ENCODE measurements at places on chromosomes 4 and X.

DNA sequence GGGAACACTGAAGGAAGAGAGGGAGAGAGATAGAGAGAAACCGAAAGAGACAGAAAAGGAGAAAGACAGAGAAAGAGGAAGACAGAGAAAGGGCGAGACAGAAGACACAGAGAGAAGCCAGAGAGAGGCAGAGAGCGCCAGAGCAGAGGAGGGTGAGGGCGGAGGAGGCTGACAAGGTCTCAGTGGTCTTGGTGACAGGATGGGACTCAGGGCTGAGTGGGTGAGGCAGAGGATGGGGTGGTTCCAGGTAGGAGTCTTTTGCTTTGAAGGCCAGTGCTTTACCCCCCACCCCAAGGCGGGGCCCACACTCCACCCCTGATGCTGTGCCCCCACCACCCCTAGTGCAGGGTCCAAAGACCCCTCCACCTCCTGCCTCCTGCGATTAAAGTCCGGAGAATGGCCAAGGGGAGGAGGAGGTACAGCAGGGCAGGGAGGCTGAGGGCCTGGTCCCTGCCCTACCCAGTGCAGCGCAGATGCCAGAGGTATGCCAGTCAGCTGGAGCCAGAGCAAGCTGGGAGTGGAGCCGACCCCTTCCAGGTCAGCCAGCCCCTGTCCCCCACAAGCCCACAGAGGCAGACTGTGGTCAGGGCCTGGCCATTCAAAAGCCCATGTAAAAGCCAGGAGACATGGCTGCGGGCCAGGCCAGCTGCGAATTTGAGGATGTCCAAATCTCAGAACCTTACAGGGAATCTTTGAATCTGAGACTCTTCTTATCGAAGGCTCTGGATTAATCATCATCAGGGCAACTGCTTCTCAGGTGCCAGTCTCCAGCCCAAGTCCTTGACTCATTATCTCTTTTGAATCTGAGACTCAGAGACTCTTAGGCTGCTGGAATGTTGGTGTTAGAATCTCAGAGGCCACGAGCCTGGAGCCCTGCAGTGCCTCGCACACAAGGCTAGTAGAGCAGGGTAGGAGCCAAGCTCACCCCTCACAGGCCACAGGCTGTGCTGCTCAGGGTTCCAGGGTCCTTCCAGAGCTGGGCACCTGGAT lies 758 bp downstream of the IQSEC2 start:
- no peak for DNase-seq

DNA sequence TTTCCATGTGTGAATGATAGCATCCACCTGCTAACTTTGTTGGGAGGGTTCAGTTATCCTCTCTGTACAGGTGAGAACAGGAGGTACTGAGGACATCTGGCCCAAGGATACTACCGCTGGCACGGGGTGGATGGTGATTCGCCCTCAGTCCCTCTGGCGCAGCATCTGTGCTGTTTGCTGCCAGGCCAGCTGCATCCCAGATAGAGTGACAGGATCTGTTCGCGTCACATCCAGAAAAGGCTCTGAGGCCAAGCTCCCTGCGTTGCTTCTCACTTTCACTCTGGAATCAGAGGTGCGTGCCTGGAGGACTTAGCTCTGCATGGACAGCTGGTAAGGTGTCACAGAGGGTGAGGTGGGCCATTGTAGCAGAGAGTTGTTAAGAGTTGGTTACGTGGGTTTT lies 95.4 kb downstream of the TBL1X start:
- DNase-seq = no peak

DNA sequence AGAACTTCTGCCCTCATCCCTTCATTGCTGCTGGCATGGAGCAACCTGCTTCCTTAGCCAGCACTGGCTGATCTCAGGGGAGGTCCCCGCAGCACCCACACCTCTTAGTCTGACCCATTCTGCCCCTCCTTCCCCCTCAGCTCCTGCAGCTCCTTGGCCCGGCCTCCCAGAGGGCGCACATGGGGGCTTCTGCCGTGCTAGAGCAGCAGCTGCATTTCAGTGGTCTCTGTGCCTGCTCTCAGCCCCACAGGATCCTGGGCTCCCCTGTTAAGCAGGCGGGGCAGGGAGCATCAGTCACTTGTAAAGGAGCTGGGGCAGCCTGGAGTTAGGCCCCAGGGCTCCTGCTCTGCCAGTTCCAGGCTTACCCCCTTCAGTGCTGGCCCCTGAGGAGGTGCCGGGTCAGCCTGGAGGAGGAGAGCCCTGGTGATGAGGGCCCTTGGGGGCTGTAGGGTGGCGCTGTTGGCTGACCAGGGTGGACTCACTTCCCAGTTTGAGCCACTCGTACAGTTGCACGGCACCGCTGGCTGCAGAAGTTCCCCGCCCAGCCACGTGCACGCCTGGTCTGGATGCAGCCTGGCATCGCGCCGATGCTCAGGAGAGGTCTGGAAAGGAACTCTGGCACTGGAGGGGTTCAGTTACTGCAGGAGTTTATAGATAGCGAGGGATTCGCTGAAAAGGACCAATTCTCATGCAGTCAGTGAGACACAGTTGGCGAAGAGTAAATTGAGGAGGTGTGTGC lies 85.1 kb upstream of the PSAPL1 start:
- DNase-seq = no peak

DNA sequence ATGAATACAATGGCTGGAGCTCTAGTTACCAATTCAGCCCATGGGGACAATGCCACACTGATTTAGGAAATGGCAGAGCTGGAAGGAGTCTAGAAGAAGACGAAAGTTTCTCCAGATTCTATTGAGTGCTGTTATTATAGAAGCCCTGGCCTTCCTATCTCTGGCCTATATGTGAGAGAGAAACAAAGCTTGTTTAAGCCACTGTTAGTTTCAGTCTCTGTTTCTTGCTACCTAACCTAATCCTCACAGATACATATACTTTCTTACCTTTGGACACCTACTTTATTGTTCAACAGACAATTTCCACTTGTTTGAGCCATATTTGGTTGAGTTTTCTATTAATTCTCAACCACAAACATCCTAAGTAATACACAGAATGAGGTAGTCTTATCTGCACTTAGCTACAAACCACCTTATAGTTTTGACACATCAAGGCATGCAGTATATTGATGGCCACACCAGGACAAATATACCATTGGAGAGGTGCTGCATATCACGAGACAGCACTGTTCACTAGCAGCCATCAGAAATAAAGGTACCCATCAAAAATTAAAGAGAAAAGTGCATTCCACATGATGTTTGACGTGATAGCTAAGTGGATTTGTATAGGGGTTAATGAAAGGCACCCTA lies 190.2 kb downstream of the SMIM20 start:
- DNase-seq = no peak

- DNase-seq = no peak
Measured at GRCh38 chr4:174714393-174715211, 114.4 kb downstream of the GLRA3 start.

DNA sequence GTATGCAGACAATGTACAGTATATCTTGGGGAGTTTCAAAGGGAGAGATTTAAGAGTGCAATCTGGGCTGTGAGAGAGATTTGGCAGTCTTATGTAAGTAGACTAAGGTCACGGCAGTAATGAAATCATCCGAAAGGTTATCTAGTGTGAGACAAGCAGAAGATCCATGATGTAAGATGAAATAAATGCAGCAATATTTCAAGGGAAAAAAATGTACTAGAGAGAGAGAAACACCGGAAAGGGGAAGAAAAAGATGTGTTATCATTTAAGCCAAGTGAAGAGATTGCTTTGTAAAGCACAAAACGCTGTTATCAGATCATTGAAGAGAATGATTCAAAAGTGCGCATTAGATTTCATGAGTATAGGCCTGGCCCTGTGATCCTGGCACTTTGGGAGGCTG lies 88.4 kb upstream of the GUCY1A1 start:
- no peak for DNase-seq

GRCh38 chrX:147476008-147476407 lies 435.7 kb upstream of the FMR1 start:
- no peak for DNase-seq

DNA sequence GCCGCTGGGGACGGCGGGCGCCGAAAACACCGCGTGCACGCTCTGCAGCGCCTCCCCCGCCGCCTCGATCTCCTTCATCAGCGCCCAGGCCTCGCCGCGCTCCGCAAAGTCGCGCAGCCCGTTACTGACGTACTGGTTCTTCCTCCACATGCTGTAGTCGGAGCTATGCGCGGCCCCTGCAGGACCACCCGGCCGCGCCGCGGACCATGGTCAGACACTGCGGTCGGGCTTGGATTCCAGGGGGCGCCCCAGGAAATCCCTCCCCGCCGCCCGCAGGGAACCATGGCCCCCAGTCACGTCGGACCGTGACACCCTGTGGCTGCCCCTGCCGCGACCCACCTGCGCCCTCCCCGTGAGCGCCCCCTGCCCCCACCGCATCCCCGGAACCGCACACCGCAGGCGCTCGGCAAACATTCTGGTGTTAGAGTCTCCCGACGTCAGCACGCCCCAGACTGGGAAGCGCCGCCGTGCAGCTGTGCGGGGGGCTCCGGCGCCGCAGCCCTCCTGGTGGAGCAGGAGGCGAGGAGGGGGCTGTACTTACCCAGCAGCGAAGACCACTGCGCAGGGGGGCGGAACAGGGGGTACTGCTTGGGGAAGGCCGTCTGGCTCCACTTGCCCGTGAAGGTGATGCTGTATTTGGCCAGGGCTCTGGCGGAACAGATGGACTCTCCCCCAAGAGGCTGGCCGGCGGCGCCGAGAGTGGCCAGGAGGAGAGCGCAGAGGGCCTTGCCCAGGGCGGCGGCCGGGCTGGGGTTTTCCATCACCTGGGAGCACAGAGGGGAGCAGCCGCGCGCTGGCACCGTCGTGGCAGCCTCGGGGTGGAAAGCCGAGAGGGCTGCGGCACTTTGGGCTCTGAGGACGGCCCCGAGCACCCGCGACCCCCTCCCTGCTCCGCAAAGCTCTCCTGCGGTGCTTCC lies 814 bp downstream of the SPON2 start:
- DNase-seq = peak; percentile 35

DNA sequence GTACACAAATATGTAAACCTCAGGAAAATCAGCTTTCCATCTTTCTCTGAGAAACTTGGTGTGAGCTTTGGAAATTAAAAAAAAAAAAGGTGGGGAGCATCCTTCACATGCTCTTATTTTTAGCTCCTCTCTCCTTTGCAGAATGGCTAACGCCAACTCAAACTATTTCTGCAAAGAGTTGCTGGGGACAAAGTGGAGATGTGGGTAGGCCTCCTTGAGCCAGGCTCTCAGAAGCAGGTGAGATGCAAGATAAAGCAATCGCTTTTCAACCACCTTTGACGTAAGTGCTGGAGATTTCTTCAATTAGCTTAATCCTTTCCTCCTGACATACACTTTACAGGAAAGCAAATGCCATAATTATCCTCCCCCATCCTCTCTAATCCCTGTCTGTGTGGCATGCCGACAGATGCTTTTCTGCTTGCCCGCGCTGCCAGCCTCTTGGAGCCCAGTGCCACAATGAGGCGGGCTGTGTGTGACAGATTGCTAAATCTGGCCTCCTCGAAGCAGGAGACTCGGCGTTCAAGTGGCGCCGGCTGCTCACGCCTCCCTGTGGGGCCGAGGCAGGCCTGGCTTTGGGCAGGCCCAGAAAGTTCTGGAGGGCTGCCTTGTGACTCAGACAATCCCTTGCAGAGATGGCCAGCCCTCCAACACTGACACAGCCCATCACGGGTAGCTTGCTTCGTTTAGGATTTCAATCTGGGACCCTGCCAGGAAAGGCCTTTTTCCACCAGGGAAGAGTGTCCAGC lies 64.9 kb upstream of the SOD3 start:
- DNase-seq = no peak

DNA sequence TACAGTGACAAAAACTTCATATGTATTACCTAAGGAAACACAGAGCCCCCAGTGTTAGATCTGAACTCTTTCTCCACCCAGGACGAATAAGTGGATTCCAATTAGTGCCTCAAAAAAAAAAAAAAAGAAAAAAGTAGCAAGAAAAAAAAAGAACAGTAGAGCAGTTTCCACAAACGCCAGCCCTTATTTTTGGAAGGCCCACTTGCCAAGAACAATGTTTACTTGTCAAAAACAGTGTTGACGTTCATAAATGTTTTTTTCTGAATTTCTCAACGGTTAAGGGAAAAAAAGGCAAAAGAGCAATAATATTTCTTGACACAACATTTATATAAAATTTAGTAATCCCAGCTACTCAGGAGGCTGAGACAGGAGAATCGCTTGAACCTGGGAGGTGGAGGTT lies 38.7 kb downstream of the DHRSX start:
- no peak for DNase-seq

DNA sequence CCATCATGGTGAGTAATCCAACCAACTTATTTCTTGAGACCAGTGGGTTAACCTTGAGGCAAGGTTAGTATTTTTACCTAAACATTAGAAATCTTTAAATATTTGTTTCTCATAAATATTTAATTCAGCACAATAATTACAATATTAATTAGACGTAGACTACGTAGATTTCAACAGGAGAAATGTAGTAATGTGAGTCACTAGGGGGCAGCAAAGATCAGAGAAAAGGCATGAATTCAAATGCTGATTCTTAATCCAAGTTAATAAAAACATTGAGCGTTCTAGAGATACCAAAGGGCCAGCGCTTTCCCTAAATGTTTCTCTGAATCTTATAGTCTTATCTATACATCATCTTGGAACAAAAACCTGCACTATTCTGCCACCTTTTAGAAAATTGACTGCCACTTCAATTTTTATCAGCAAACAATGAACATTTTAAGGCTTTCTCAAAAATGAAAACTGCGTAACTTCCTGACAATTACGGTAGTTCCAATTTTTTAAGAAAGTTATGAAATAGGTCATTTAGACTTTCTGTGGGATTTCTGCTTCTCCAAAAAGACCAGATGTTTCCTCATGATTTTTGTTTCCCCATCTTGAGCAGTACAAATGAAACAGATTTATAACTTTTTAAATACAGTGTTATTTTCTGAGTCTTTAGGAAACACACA lies 180.7 kb downstream of the GASK1B start:
- no peak for DNase-seq

GRCh38 chr4:81519856-81520255 lies 48.1 kb upstream of the RASGEF1B start:
- DNase-seq = no peak

GRCh38 chr4:55578341-55579010 lies 13.6 kb downstream of the PDCL2 start:
- DNase-seq = no peak

- DNase-seq = no peak
Measured at GRCh38 chr4:165738571-165738970, 134.5 kb upstream of the TLL1 start.

GRCh38 chrX:109856974-109857373 lies 123.9 kb upstream of the ACSL4 start:
- no peak for DNase-seq

- DNase-seq = no peak
Measured at GRCh38 chr4:16684097-16684496, 214.3 kb downstream of the LDB2 start.

GRCh38 chr4:102478186-102478585 lies 23.0 kb upstream of the NFKB1 start:
- DNase-seq = no peak

DNA sequence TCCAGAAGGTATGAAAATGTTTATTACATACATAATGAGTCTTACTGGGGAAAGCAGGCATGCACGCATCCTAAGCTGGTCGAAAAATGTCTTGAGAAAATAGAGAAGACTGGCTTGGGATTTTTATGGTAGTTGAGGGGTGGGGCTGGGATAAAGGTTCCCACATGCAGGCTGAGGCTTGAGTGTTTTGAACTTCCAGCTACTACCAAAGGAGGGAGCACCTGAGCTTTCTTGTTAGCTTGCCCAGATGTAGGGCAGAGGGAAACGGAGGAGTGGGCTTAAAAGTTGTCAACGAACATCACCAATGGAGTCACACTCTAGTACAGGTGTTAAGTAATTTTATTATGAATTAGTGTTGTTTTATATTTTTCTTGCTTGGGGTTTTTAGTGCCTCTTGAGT lies 39.6 kb upstream of the SRPX start:
- DNase-seq = no peak

Measured in activated T-helper 9 cell treated with anti-CD3 and anti-CD28 coated beads, Interleukin-2, amount 50 U/mL, for 16 hours (primary cell).